NCI-H2029 (cell line): ENCODE measurements at places on chromosomes 1 and 21.

DNA sequence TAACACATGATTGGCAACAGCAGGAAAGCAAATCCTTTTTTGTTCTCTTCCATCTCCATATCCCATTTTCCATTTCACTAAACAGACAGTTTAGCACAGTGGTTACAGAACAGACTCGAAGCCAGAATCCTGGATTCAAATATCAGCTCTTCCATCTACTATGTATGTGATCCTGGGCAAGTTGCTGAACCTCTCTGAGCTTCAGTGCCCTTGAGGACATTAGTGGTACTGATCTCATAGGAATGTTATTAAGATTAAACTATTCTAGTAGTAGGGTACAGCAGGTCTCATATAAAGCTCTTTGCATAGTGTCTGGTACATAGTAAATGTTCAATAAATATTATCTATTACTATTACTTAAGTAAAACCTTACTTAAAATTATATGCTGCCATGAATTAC lies 13.8 kb upstream of the HHIPL2 start:
- DNase-seq = no peak

DNA sequence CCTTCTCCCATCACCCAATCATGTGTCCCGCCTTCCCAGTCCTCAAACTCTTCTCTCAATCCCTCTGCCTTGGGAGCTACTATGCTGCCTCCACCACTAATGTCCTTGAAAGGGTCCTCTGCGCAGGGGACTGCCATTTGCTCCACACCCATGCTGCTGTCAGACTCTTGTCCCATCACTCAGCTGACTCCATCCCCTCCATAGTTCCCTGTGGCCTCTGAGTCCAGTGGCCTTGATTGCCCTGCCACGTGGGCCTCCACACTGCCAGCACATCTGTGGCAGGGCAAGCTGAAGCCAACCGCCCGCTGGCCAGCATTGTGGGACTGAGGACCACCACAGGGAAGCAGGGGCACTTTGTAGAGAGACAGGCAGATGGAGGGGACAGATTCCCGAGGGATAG lies 1.3 kb upstream of the TNNT2 start:
- no peak for DNase-seq

DNA sequence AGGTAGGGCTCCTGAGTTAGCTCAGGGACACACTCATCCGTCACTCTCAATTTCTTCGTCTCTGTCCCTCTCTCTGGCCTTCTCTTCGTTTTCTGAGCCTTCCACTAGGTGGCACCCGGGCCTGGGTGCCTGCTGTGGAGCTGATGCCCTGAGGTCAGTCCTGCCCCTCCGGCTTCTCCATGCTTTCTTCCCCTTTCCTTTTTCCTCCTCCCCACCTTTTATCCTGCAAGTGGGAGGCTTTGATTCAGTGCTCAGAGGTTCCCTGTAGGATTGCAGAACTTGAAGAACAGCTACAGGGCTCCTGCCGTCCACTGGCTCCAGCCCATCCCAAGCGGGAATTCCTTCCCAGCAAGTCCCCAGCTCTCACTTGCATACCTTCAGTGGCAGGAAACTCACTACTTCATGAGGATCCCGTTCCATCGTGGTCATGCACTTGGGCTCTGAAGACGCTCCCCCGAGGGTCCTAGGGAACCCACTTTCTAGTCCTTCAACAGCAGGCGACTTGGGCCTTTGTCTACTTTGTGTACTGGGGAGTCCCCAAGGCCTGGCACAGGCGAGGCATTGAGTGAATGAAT lies 45.6 kb downstream of the SRRM1 start:
- DNase-seq = peak; percentile 16

GRCh38 chr1:192762265-192762664 lies 46.6 kb upstream of the RGS2 start:
- DNase-seq = no peak

GRCh38 chr1:85199667-85200462 lies 951 bp downstream of the SYDE2 start:
- DNase-seq = no peak

- DNase-seq = peak; percentile 15
Observed at GRCh38 chr1:2594001-2594640, 7.5 kb downstream of the PRXL2B start.

GRCh38 chr1:72915581-72915980 lies 633.2 kb upstream of the NEGR1 start:
- peak; percentile 30 for DNase-seq

DNA sequence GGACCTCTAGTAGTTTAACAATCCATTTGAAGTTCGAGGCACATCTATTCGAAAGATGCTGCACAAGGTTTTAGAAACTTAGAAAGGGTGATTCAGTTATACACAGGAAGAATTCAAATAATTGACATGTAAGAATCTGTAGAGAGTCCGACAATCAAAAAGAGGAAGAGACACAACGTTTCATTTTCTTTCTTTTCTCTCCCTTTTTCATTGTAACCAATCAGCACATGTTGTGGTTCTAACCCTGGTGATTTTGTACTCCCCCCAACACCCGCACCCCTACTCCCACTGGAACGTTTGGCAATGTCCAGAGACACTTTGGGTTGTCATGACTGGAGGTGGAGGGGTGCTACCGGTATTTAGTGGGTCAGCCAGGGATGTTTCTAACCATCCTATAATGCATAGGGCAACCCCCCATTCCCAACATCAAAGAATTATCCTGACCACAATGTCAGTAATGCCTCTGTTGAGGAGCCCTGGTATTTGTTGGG lies 4.9 kb downstream of the TGFB2 start:
- no peak for DNase-seq

- no peak for DNase-seq
Observed at GRCh38 chr1:4963251-4963650, 308.8 kb downstream of the AJAP1 start.

GRCh38 chr1:25004355-25004754 lies 74.3 kb upstream of the RUNX3 start:
- DNase-seq = no peak

- no peak for DNase-seq
Observed at GRCh38 chr1:203307641-203308126, 2.4 kb downstream of the BTG2 start.

DNA sequence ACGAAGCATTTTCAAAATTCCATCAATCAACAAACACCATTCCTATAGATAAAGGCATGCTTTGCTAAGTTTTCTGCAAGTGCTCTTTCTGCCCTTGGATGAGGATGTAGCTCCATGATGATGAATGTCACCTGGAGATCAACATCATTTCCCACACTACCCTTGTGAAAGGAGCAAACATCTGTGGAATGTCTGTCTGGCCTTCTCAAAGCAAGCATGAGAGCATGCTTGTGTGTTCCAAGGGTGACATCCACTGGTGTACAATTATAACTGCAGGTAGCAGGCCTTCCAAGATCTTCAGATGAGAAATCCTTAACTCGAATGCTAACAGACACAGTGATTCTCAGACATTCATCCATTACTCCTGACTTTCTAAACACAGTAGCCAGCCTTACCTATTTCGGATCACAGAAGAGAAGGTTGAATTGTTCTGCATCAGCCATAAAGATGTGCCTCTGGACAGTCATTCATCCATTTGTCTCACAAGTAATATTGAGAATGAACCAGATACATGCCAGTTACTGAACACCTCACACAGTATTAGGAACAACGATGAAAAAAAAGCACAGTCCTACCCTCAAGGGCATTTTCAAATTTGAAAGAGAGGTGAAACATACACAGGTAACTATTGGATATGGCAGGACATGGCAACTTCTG lies 162.4 kb downstream of the TPR start:
- peak; percentile 57 for DNase-seq

GRCh38 chr1:111366256-111366655 lies 61.3 kb downstream of the OVGP1 start:
- no peak for DNase-seq

DNA sequence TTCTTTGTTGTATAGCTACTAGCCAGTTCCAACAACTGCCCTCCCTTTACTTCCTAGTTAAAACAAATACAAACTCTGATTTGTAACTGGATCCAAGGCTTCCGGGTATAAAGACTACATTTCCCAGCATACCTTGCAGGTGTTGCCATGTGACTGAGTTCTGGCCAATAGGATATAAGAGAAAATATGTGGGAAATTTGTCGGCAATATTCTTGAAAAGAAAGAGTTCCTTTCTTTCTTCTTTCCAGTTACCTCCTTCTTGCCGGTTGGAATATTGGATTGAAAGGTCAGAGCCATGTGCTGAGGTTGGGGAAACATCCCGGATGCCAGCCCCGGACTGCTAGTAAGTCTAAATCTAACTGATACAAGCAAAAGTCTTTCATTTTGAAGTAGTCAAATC lies 23.0 kb upstream of the ZBTB40 start:
- peak; percentile 51 for DNase-seq
